T-helper 1 cell (primary cell): ENCODE measurements at places on chromosomes 6 and 20.

- no peak for DNase-seq
These were observed 426.6 kb upstream of the PLCB4 start for GRCh38 chr20:8642247-8642646.

- no peak for DNase-seq
These were observed 17.9 kb downstream of the MDFI start for GRCh38 chr6:41656002-41656691.

DNA sequence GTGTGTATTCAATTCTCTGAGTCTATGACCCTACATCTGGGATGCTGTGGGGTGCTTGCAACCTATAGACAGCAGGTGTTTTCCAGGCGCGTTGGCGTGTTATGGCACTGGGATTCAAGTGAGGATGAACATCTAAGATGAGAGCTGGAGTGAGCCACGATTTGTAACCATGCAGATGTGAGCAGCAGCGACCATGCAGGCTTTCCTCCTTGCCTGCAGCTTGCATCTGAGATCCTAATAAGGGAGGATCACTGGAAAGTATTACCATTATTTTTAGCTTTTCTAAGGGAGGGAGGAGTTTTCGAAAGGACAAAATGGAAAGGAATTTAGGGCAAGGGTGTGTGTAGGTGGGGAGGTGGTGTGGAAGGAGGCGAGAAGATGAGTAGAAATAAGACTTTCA, 216.7 kb downstream of the ATXN1 start:
- no peak for DNase-seq

DNA sequence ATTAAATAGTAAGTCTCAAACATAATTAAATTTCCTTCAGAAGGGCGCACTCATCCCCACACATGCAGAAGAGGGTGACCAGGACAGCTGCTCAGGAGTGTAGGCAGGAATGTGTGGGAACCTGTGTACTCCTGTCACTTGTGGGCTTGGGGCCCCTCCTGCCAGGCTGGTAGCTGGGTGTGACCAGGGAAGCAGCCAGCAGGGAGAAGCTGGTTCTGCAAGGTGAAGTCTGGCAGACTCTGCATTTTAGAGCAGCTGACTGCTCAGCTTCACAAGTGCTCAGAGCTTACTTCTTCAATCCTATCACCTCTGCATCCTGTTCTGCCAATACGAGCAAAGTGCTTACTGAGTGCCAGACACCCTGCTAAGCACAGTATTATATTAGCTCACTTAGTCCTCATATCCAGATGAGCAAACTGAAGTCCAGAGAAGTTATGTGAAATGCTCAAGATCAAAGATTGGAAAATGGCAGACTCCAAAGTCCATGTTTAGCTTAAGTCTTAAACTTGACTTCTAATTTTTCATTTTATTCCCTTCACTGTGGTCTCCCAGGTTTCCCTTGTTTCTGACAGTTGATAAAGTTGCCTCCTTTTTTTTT, 27.9 kb downstream of the ELMO2 start:
- no peak for DNase-seq

DNA sequence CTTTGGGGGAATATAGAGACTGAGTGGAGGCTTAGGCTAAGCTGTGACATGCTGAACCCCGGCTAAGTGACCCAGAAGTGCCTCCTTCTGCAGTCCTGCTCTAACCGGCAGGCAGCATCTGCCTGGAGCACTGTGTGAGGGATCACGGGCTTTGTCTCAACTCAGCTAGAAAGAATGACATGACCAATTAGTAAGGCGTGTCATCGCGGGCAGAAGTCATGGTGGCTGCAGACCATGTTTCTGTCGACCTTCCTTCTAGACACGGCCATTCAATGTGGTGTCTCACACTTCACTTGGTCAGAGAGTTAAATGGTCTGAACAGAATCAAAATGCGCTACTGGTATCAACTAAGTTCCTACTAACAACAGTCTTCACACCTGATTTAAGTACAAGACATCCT, 35.0 kb downstream of the HUS1B start:
- DNase-seq: no peak

DNA sequence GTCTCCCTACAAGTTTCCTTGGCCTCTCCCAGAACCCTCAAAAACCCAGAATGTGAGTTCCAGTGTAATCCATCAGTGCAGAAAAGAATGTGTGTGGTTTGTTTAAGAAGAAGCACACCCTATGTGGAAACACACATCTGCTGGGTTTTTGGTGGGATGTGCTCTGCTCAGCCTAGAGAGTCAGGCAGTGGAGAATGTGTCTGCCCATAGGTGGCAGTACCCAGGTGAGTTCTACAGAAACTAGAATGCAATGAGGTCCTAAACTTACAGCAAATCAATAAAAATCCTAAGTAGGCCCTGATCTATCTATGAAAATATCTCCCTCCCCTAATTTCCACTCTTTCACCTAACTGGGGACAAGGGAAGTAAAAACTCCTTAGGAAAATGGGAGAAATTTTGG, 437.3 kb downstream of the DHX35 start:
- no peak for DNase-seq

DNA sequence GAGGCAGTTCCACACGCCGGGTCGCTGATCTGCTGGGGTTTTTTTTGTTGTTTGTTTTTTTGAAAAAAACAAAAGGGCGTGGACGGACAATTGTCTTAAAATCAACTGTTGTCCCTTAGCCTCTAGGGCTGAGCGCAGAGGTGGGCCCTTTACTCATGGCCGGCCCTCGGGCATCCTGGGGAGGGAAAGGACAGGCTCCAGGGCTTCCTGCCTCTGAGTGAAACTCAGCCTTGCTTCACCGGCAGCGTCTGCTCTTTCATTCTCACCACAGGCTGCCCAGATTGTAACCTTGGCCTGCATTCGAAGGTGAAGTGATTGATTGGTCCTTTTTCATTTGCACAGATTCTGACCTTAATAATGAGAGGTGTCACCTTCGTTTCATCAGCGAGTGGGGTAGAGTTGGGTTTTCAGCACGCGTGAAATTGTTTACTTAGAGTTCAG, 797 bp downstream of the SMIM13 start:
- DNase-seq: peak; percentile 9

GRCh38 chr6:169176361-169176991, 77.2 kb downstream of the THBS2 start:
- DNase-seq: no peak
